ENCODE measurements at places on chromosomes 3 and 15. TPM values are rescaled to one million over a fixed set of nuclear protein-coding genes. Genes with fewer than 3 reads are reported as not detected.

Gene CCDC13
- 2.1 TPM for total RNA-seq

DNA sequence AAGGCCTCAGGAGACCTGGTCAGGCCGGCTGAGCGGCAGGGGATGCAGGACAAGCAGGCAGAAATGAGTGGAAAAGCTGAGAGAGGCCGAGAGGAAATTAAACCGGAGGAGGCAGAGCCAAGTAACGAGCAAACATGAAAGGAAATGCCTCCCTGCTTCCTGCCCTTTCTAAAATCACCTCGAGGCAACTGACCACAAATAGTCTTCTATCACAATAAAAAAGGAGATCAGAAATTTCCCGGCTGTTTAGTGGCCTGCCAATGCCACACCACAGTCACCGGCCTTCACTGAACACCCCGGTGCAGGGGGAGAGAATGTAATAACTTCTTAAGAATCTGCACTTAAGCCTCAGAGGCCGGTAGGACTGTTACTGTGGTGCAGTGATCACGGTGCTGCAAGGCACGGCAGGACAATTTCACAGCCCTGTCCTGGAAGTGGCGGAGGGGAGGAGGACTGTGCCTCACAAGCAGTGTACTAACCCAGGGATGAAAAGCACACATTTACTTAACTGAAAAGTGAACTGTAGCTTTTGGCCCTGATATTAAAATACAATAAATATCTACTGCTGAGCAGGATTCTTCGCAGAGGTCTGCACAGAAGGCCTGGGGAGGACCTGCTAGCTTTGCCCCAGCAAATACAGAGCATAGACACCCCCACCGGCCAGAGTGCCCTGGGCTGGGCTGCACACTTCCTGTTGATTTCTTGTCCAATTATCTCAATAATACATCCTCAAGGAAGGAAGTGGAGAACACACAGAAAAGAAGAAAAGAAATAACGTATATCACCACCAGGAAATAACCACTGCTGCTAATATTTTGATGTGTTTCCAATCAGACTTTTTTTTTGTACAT, 183.5 kb upstream of the NSMCE3 start:
- DNase-seq: no peak

Gene TMEM207
- not detected for total RNA-seq

DNA sequence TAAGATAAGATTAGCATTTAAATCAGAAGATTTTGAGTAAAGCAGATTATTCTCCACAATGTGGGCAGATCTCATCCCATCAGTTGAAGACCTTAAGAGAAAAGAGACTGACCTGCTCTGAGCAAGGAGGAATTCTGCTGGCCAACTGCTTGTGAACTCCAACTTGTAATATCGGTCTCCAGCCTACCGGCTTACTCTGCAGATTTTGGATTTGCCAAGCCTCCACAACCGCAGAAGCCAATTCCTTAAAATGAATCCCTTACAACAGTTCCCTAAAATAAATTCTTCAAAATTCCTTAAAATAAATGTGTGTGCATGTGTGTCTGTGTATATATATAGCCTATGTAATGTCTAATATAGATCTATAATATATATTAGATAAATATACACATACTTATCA, 107.4 kb upstream of the KLF13 start:
- no peak for DNase-seq

- DNase-seq: no peak
These were observed 27.7 kb downstream of the RAB7A start for GRCh38 chr3:128753715-128754114.

Gene GP5
- total RNA-seq: 0.11 TPM

DNA sequence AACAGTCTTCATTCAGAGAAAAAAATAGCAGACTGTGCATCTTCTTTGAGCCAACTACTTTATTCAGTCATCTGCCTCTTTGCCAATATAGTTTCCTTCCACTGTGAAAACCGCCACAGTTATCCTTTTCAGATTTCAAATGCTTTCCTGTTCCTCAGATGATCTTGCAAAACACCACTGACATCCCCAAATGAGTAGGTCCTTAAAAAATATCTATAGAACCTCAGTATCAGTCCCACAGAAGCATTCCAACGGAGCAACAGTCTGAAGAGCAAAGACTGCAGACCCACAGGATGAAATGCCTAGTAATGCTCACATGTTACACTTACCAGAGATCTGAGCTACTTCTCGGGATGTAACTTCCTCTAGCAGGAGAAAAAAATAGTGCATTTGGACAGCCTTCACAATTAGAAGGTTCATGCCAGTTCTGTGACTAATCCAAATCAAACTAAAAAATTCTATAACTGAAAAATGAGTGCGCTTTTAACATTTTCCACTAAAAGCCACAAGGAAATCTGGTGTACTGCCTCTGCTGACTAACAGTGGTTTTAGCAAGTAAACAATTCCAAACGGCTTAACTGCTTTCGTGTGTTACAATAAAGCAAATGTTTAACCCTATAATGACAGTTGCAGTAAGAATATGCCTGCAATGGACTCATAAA, at the start of gene ANKRD28:
Gene ANKRD28 (minus strand): TSS at position 338 of the 662 bp plus-strand sequence. CDS start 1,458 bp downstream, outside the sequence.
- DNase-seq: no peak

DNA sequence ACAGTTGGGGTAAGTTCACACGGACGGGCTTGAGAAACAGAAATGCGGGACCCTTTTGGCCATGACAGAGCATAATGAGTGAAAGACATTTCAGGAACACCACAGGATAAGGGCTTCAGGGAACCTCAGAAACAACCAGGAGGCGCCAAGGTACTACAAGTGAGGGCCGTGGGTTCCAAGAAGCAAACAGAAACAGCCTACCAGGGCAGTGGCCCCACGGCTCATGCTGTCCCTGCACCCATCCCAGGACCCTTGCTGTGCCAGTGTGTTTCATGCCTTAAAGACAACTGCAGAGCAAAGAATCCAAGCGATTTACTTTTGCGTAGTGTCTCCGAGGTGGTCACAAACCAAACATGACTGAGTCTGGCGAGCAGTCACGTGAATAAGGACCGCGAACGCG, 54.0 kb downstream of the RUBCN start:
- no peak for DNase-seq

Gene MTMR10
- 4.5 TPM for total RNA-seq

Gene PCOLCE2
- total RNA-seq: 58.1 TPM

Gene KCNAB1
- 15.1 TPM for total RNA-seq

GRCh38 chr15:39574427-39574826, 6.5 kb upstream of the THBS1 start:
- DNase-seq: no peak

Gene SAXO2
- not detected for total RNA-seq

- no peak for DNase-seq
These were observed 660 bp downstream of the UROC1 start for GRCh38 chr3:126516936-126517290.

Gene WDR73
- 29.5 TPM for total RNA-seq

Gene LOXL1
- total RNA-seq: 260 TPM

GRCh38 chr3:7744850-7745249, 756.8 kb upstream of the LMCD1 start:
- DNase-seq: no peak

DNA sequence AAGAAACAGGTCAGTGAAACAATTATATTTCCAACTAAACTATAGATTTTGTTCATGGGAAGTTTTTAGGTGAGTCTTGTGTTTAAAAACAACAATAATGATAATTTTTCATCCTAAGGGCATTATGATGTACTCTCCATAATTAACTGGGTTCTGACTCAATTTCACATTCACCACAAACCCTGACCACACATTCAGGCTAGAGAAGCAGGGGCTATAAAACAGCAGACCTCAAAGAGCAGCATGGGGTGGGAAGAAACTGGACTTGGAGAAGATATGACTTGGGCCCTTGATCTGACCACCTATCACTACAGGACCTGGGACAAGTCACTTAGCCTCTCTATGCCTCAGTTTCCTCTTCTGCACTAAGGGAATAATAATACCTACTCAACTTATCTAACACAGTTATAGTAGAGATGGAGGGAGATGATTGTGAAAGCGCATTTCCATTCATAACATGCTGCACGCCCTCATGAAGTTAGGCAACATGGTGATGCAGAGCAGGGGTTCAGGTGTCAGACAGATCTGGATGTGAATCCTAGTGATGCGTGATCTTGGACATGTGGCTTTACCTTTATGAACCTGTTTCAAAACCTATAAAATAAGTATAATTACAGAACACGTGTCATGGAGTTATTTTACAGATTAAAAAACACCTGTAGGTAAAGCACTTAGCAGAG, 63.0 kb upstream of the ACP3 start:
- DNase-seq: no peak

Gene SOX14
- not detected for total RNA-seq

Gene TMC3
- total RNA-seq: not detected

GRCh38 chr3:129333891-129334290, 55.2 kb downstream of the HMCES start:
- no peak for DNase-seq

Gene ADAM10
- 44.6 TPM for total RNA-seq

DNA sequence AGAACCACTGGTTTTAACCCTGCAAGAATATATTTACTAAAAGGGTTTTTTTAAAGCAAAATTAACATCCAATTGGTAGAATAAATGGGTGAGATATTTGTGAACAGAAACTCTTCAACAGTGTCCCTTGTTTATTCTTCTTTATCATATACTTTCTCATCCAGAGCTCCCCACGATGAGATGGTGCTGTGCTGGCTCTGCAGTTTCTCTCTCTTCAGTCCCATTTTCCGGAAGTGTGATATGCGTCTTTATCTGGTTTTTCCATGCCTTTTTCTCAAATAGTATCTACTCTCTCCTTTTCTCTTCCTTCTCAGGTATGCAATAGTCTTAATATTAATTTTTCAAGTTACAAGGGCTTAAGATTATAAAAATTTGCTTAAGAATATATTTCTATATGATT, 1.5 kb downstream of the EAF2 start:
- no peak for DNase-seq

GRCh38 chr3:197960694-197961581, 921 bp downstream of the LMLN start:
- DNase-seq: peak; percentile 70

- DNase-seq: no peak
These were observed 195.5 kb downstream of the LPP start for GRCh38 chr3:188349351-188349901.

Gene RYR3
- 3.1 TPM for total RNA-seq

GRCh38 chr3:151879037-151879436, 5.6 kb downstream of the SUCNR1 start:
- no peak for DNase-seq

DNA sequence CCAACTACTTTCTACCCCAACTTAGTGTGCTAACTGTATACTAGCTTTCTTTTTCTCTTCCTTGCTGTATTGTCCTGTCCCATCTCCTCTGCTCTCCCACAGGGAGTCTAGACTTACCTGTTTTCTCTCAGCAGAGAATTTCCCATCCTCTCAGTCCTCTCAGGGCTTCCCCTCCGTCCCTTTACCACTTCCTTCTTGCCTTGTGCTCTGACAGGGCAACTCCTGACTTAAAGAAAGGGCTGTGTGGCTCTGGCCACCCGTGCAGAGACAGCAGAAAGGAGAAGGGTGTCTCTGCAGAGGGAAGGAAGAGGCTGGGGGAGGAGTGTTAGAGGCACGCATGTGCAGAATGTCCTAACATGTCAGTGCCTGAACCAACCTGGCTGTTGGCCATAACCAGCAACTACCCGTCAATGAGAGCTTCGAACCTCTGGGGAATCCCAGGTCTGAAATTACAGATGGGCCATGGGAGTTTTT, at the start of gene GCSAM:
Gene GCSAM (minus strand): TSS at position 274 of the 474 bp plus-strand sequence. CDS start 128 bp downstream, at position 146.
- DNase-seq: peak; percentile 25

GRCh38 chr3:107452436-107452835, 70.3 kb upstream of the BBX start:
- DNase-seq: no peak

Gene TGM4
- total RNA-seq: not detected

DNA sequence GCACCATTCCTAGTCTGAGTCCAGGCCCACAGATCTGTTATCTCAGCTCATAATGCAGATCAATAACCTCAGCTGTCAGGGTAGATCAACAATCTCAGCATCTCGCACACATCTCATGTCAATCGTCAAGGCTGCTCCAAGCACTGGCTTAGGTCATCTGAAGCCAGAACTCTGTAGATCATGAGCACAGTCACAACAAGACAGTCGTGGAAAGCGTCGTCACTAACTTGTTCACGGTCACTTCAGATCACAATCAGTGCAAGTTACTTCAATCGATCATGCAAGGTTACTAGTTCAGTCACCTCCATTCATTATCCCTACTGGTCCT, 71.8 kb downstream of the RBPMS2 start:
- DNase-seq: no peak

DNA sequence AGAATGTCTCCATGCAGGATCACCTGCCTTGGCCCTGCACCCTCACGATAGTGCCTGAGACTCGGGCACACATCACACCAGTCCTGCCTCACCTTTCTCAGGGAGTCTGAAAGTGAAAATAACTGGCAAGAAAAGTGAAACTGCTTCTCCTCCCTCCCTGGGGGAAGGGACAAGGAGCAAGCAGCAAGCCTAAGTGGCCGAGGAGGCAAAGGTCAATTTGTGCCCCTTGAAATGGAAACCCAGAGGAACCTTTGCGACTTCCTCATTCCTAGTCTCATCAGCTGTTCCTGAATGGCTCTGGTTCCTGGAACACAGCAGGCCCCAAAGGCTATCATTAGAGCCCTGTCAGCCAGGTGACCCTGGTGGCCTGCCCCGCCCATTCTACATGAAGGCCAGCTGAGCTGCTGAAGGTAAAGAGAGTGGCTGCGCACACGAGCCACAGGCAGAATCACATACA, 28.0 kb upstream of the SLCO2A1 start:
- no peak for DNase-seq

GRCh38 chr3:131401978-131402377, 20.4 kb downstream of the NUDT16 start:
- DNase-seq: no peak

Gene RPL22L1
- total RNA-seq: 39.2 TPM

- no peak for DNase-seq
These were observed 73.5 kb upstream of the SPATA16 start for GRCh38 chr3:173214576-173214975.

- no peak for DNase-seq
These were observed 247.7 kb downstream of the PLCL2 start for GRCh38 chr3:17132286-17133115.

DNA sequence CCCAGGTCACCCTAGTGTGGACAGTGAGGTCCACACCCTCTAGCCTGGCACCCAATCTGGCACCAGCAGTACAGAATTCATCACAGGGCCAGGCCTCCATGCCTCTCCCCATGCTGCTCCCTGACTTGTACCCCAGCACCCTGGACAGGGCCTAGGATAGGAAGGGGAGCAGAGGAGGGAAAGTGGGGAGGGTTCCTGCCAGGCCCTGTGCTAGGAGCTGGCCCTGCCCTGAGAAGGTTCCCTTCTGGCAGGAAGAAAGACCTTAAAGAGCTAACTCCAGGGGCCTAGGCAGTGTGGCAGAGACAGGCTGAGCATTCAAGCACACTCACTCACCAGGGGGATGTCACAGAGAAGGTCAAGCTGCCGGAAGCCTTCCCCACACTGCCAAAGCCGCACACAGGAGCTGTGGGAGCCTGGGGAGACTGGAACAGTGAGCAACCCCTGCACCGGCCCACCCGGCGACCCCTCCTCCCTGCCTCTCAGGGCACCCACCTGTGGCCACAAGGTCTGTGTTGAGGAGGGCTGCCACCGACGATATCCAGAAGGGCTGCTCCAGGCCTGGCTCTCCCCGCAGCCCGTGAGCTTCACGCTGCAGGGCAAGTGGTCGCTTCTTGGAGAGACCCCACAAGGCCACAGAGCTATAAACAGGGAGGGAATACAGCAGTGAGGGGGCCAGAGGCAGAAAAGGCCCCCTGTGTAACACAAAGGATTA, 7.4 kb downstream of the RRP9 start:
- no peak for DNase-seq

Gene CD200
- 3.6 TPM for total RNA-seq
